ENCODE measurements at places on chromosomes 11 and 22.

- DNase-seq, result no peak
These were observed 54.6 kb downstream of the MCM5 start for GRCh38 chr22:35454416-35455054.

DNA sequence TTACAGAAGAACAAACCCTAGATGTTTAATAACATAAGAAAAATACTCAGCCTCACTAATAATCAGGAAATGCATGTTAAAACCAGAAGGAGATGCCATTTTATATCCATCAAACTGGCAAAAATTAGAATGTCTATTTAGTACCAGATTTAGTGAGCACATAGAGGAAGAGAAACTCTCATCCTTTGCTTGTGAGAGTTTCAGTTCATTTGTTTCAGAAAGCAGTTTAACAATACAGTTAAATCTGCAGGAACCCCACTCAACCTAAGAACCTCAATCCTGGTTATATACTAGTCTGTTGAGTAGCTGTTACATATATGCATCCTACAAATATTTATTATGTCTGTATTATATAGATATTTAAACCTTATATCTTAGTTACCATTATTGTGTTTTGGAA, 172.6 kb downstream of the WNT11 start:
- DNase-seq, result no peak

GRCh38 chr11:37390576-37391083, 792.6 kb upstream of the RAG2 start:
- DNase-seq, result no peak

DNA sequence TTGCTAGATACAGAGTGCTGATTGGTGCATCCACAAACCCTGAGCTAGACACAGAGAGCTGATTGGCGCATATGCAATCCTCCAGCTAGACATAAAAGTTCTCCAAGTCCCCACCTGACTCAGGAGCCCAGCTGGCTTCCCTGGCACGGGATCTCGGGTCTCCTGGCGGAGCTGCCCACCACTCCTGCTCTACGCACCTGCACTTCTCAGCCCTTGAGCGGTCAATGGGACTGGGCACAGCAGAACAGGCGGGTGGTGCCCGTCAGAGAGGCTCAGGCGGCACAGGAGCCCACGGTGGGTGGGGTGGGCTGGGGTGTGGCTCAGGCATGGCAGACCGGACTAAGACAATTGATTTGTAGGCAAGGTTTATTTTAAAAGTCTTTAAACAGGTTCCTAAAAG, 1365.5 kb downstream of the FAM181B start:
- no peak for DNase-seq

DNA sequence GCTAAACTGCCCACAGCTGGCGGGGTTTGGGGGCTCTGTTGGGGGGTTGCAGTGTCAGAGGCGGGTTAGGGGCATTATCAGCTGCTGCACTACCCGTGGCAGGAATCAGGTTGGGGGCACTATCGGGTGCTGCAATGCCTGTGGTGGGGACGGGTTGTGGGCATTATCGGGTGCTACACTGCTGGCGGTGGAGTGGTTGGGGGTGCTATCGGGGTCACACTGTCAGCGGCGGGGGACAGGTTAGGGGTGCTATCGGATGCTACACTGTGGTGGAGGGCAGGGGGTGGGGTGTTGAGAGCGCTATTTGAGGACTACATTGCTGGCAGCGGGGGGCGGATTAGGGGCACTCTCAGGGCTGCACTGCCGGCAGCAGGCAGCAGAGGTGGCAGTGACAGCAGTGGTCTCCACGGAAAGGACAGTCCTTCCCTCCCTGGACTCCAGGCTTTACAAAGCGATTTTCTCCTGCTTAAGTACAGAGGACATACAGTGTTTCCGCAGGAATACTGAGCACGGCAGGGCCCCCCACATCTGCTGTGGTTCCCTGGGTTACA, 119.5 kb upstream of the VPREB1 start:
- no peak for DNase-seq

Measured in activated CD4-positive, alpha-beta T cell treated with anti-CD3 and anti-CD28 coated beads for 24 hours (primary cell).